Stimulated activated CD4-positive, alpha-beta T cell treated with anti-CD3 and anti-CD28 coated beads, Interleukin-2, amount 100 ng/mL, for 4 hours (primary cell): ENCODE measurements at places on chromosomes 1 and 21.
A peak's percentile ranks its signal among the peaks of the same experiment; 100 is the strongest.

GRCh38 chr1:210264496-210265380 lies 32.1 kb downstream of the SERTAD4 start:
- no peak for DNase-seq

GRCh38 chr1:103529746-103530145 lies 4.2 kb downstream of the RNPC3 start:
- peak; percentile 12 for DNase-seq

- no peak for DNase-seq
Observed at GRCh38 chr1:27575840-27576331, 28.1 kb downstream of the AHDC1 start.

GRCh38 chr1:51270751-51271150 lies 34.7 kb downstream of the RNF11 start:
- no peak for DNase-seq

DNA sequence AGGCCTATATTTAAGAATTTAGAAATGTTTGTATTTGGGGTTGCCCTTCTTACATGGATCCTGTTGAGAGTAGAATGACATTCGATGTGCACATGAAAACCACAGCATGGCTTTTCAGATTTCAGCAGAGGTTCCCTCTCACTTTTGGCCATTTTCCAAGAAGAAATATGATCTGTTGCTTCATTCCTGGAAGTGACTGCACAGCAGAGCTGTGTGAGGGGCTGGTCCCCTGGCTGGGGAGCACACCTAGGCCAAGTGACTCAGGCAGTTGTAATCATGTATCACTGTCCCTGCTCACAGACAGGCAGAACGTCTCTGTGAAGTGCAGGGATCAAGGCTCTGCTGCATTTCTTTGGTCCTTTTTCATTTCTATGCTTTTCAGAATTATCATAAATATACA lies 32.3 kb downstream of the AGT start:
- no peak for DNase-seq
